ENCODE measurements at places on chromosomes 6 and 20. TPM values are rescaled to one million over a fixed set of nuclear protein-coding genes. Genes with fewer than 3 reads are reported as not detected.

DNA sequence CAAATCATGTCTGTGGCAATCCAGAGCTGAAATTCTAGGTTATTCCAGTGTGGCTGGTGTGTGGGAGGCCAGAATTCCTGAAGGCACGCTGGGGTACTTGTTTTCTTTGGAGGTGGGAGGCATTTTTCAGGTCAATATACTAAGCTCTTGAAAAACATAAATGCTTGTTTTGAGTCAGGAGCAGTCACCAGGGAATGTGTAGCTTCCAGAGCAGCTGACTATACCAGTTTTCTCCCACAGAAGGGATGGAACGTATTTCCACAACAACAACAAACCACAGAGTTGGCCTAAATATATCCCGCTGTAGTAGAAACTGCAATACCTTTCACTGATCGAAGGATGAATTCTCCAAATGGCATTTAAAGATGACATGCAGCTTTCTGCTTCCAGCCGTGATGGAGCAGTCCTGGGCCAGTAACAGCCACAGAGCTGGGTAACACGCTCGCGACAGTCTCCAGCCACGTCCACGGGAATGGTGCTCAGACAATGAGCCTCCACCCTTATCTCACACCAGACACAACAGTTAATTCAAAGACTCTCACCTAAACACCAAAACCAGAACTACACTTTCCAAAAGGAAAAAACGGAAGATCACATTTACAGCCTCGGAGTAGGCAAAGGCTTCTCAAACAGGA lies 23.2 kb downstream of the CHRNA4 start:
- DNase-seq = no peak

DNA sequence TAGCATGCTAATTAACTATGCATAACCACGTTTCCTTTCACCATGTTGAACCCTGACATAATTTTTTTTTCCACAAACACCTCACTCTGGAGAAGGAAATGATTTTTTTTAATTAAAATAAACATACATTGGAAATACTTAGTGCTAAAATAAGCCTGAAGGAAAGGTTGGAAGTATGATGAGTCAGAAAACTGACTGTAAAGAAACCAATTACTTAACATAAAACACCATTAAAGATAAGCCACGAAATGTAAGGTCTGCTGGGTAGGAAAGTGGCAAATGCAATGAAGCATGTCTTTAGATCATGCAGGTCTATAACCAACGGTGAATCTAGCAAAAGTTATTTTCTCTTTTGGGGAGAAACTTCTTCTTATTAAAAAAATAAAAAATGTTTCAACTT lies 47.5 kb downstream of the OPRM1 start:
- no peak for DNase-seq

DNA sequence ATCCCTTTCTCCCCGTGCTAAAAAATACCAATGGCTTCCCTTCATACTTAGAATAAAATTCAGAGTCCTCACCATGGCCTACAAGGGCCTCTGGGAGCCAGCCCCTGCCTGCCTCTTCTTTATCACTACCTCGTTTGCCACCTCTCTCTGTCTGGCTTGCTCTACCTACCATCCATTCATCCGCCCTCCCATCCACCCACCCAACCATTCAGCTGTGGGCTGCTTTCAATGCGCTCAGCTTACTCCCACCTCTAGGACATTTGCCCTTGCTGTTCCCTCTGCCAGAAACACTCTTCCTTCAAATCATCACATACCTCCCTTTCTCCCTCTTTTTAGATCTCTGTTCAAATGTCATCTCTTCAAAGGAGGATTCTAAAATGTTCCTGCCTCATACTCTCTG lies 44.4 kb downstream of the PACSIN1 start:
- DNase-seq = no peak

DNA sequence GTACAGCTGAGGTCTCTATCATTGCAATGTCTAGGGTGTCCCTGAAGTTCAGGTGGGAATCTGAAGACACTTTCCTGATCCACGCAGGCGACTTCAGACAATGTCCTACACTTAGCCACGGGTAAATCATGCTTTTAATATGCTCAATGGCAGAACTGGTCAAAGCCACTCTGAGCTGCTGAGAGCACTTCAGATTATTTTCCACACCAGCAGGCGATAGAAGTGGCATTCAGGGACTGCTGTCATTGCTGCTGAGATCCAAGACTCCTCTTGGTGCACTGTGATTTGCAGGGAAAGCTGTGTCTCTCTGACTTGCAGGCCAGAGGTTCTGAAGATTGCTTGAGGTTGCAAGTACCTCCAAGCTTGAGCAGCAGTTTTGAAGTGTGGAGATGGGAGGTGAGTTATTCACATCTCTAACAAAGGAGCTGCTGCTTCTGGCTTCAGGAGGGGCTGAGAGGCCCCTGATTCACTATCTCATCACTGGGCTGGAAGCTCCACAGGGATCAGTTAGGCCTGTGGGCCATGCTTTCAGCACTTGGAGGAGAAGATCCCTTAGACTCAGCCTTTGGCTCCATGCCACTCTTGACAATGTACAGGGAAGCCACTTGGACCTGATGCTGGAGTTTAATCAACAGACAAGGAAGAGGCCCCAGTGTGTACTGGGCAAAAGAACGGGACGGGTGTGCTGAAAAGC lies 2.9 kb upstream of the SSTR4 start:
- no peak for DNase-seq

CCN2 gene
- 356 TPM for total RNA-seq

- DNase-seq = no peak
Measured at GRCh38 chr20:38764567-38765318, 16.5 kb downstream of the ACTR5 start.

- DNase-seq = no peak
Measured at GRCh38 chr20:37876863-37877262, 26.1 kb upstream of the VSTM2L start.

DNA sequence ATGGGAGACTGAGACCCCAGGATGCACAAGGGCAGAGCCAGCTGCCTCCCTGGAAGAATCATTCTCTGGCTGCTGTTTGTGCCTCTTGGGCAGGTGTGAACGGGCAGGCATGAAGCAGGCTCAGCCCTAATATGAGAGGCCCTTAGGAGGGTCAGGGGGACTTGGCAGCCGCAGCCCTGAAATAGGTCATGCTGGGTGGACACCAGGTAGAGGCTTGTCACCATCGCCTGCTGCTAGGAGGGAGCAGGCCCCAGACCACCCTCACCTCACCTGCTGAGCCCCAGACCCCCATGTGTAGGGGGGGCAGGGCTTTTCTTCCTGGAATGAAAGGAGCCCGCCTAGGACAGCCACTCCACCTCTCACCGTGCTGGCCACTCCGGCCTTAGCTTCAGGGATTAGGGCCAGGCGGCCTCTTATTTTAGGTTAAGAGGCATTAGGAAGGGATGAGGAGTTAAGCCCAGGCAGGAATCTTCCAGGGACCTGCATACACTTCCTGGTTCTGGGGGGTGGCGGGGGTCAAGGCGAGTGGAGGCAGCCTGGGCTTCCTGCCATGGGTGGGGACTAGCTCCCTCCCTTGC lies 92.4 kb downstream of the ASXL1 start:
- no peak for DNase-seq

PCSK2 gene
- total RNA-seq = 1.6 TPM

DNA sequence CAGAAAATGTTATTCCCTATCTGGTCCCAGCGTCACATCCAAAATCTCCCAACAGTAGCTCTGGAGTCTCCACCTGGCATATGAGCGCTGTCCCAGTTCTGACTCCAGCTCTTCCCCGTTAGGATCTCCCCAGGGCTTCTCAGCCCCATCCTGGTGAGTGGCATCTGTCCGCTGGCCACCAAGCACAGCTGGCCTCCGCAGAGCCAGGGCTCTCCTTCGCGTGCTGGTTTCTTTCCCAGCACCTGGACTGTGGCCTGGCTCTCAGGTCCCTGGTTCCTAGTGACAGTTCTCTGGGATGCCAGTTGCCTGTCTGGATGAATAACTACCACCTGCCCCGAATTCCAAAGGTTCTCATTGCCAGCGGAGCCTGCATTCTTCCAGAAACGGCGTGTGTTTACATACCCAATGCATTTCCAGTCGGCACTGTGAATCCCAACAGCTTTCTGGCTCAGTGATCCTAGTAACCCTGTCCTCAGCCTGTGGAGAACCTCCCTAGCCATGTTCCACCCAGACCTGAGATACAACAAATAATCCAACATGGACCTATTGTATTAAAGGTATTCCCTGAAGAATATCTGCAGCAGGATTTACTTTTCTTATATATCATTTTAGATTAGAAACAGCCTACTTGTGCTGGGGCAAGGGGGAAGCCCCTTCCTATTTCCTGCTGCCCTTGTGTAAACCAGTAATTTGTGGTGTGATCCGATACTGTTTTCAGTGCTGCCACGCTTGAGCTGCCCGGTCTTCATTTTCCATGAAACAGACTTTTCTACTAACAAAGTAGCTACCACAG lies 69.9 kb upstream of the PDE10A start:
- DNase-seq = no peak

GRCh38 chr6:137202078-137202477 lies 17.1 kb downstream of the IFNGR1 start:
- no peak for DNase-seq

DNA sequence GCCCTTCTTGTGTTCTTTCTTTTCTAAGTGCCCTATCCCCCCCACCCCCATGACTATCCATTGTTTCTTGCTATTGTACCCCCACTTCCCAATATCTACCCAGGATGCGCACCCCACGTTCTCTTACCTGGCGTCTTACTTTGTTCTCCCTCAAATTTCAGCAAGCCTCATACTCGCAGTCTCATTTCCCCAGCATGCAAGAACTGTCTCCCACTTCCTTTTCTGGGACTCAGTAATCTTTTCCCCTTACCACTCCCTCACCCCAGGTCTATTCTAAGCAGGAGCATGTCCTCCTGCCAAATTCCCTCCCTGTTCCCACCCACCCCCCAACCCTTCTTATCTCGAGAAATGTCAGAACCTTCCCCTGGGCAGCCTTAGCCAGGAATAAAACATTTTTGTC lies 1.7 kb upstream of the EHMT2 start:
- no peak for DNase-seq

ZSCAN26 gene
- 13.3 TPM for total RNA-seq

GRCh38 chr6:83685481-83685880 lies 23.4 kb downstream of the SNAP91 start:
- DNase-seq = no peak

DNA sequence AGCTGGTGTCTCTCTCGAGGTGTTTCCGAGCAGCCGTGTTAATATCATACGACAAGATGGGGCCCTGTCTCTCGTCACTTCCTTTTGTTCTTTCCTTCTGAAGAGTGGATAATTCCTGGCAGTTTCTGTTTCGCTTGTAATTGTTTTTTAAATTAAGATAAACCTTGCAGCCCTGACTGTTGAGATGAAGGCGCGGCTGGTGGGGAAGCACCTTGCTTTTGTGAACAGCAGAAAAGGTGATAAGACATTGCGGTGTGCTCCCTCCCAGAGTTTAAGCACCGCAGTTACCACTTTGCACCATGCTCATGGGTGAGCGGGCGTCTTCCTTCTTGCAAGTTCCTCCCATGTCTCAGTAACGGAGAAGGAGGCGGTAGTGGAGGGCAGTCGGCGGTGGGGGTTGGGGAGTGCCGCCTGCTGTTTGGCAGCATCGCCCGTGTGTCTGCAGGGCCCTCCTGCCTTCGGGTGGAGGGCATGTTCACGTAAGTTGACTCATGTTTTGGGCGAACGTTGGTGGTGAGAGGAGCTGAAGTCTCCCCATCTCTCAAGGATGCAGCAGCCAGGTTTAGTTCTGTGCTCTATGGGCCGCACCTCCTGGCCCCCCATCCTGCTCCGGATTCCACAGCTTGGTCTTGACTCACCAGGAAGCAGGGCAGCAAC lies 345.9 kb downstream of the TAF4 start:
- DNase-seq = no peak

DNA sequence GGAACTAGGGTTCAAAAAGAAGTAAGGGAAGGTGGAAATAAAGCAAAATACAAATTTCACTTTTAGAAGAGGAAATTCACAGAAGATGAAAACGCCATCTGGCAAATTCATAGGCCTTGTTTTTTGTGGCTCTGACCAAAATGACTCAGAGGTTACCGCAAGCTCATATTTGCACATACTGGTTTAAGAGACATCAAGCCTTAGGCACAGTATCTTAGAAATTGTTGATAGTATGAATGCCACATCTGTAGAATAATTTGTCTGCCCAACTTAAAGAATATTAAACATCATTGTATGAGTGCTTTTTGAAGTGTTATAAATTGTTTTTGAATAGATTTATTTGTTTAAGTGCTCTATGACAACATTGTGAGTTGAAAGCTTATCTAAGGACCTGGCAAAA lies 10.6 kb downstream of the TAAR1 start:
- DNase-seq = no peak

DNA sequence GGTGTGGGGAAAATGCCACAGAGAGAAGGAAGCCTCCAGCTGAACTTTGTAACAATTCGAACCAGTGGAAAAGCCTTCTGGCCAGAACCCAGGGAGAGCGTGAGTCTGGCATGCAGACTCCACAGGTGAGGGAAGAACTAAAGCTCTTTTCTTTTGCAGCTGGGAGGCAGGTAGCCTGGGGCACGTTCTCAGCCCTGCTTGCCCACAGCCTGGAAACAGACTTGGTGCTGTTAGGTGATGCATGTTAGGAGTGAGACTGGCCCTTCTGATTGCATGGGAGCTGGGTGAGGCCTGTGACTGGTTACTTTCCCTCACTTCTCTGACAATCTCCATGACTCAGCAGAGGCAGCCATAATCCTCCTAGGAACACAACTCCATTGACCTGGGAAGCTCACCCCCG lies 34.2 kb downstream of the PROKR2 start:
- no peak for DNase-seq

CCN5 gene
- total RNA-seq = 85.1 TPM

SIRPD gene
- total RNA-seq = not detected

GRCh38 chr6:122683989-122684651 lies 73.9 kb downstream of the PKIB start:
- no peak for DNase-seq

GRCh38 chr6:154661768-154662167 lies 71.4 kb upstream of the SCAF8 start:
- no peak for DNase-seq

GRCh38 chr20:2746636-2747265 lies 53.7 kb downstream of the CPXM1 start:
- DNase-seq = peak; percentile 51

GRCh38 chr6:124721331-124721730 lies 240.9 kb upstream of the RNF217 start:
- no peak for DNase-seq

DNA sequence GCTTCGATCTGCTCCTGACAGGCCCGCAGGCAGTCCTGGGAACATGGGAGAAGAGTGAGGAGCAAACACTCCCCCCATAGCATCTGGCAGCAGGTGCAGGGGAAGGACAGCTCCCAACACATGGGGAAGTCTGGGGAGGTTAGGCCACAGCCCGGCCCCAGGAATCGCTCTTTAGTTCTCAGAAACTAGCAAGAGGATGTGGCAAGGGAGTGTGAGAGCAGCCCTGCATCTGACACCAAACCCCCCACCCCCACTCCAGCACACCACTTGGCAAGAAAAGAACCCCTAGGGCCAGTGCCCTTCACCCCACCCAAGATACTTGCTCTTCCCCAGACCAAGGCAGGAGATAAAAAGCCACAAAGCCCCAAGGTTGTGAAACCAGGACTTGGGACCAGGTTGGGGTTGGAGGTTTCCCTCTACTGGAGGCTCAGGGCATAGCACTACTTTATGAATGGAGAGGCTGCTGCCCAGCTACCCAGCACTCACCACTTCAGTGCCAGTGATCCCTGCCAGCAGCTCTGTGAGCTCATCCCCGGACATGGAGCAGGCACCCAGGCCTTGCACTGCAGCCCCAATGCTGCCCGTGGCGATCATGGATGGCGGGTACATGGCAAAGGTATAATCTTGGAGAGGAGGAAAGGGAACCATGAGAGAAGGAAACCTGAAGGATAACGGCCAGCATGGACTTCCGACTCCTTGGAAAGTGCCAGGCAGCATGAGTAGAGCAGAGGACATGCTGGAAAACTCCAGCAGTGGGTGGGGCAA lies 5.4 kb downstream of the CCND3 start:
- peak; percentile 78 for DNase-seq

GRCh38 chr20:62622877-62623487 lies 19.3 kb upstream of the SLCO4A1 start:
- DNase-seq = no peak
